T1000 (cell line): ENCODE measurements at places on chromosomes 3 and 15.

- no peak for DNase-seq
These were observed 17.0 kb downstream of the ACAP2 start for GRCh38 chr3:195425849-195426248.

GRCh38 chr3:27228805-27229204 is 140.4 kb downstream of the NEK10 start:
- no peak for DNase-seq

GRCh38 chr3:141067206-141067974 is 16.2 kb downstream of the SPSB4 start:
- no peak for DNase-seq

DNA sequence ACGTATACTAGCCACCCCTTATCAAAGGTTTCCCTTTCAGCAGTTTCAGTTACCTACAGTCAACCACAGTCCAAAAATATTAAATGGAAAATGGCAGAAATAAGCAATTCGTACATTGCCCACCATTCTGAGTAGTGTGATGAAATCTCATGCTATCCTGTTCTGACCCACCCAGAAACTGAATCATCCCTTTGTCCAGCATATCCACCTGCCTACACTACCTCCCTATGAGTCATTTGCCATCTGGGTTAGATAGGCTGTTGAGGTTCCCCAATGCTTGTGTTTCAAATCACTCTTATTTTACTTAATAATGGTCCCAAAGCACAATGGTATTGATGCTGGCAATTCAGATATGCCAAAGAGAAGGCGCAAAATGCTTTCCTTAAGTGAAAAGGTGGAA is 15.3 kb upstream of the PHC3 start:
- no peak for DNase-seq

DNA sequence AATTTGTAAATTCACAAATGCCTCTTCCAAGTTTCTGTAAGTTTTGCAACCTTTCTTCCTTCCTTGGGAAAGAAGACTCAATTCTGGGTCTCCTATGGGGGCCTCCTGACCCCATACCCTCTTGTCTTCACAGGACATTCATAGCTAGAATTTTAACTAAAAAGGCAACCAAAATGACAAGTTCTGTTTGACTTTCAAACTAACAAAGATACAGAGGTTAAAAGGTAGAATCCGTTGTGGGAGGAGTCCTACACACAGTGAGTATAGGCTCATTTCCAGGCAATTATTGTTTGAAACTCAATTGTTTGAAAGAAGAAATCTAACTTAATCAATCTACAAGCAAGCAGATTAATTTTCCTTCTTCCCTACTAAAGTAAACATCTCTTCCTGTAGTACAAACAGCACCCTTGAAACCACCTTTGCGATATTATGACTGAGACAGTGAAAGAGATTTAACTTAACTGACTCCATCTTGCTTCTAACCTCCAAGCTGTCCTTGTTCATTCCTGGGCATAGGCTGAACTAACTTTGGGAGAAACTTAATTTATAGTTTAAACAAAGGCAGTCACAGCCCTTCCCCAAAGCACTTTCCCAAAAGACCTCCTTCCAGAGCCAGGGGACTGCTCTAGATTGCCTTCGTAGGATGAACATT is 14.4 kb upstream of the TNFSF10 start:
- no peak for DNase-seq

DNA sequence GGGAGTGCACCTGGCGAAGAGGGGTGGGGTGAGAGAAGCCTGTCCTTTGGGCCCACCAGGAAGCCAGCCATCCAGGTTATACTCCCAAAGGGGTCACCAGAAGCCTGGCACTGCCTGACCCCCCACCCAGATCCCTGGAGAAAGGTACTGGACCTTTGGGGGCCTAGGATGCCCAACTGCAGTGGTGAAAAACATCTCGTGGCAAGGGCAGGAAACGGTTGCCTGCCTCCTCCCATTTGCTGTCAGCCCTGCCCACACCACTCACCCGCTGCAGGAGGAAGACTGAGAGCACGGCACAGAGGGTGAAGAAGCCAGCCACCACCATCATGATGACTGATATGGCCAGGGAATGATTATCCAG is 2.2 kb upstream of the ULK3 start:
- no peak for DNase-seq

GRCh38 chr15:28783873-28784272 is 64.6 kb downstream of the GOLGA6L7 start:
- DNase-seq: no peak

GRCh38 chr3:193637831-193638230 is 44.8 kb downstream of the OPA1 start:
- no peak for DNase-seq

- DNase-seq: peak; percentile 37
These were observed 770.6 kb upstream of the NR2F2 start for GRCh38 chr15:95559875-95560394.

- no peak for DNase-seq
These were observed 1147.6 kb downstream of the IGSF11 start for GRCh38 chr3:117887031-117887430.

- DNase-seq: no peak
These were observed 519 bp downstream of the LYSMD2 start for GRCh38 chr15:51736751-51737521.

GRCh38 chr3:48402907-48403306 is 27.0 kb downstream of the PLXNB1 start:
- DNase-seq: no peak

DNA sequence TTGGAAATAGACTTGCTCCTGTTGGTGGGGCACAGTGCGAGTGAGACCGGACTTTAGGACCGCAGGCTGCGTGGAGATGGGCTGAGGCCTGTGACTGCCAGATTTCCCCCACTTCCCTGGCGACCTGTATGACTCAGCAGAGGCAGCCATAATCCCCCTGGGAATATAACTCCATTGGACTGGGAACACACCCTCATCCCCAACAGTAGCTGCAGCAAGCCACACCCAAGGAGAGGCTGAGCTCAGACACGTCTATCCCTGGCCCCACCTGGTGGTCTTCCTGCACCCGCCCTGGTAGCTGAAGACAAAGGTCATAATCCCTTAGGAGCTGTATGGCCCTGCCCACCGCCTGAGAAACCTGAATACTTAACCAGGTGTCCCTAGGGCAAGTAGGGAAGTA is 42.6 kb downstream of the DZIP1L start:
- DNase-seq: peak; percentile 1

- no peak for DNase-seq
These were observed 282.5 kb upstream of the THBS1 start for GRCh38 chr15:39298271-39298962.

DNA sequence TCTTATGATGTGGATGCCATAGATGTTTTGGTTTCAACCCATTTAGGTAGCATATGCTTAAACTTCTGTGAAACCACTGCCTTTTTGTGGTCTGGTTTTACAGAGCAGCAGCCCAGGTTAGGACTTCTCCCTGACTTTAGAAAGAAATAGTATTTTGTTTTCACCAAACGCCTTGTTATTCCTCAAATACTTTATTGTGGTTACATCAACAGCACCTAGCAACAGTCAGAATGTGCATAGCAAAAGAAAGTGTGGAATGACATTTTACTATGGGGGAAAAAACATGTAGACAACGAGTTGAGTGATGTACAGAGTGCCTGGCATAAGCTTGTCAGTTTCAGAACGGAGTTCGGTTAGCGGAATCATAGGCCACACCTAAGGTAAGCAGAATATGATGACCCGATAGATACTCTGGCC is 159.2 kb downstream of the TPRG1 start:
- DNase-seq: no peak

GRCh38 chr3:50338965-50339364 is 1.7 kb downstream of the RASSF1 start:
- DNase-seq: no peak

DNA sequence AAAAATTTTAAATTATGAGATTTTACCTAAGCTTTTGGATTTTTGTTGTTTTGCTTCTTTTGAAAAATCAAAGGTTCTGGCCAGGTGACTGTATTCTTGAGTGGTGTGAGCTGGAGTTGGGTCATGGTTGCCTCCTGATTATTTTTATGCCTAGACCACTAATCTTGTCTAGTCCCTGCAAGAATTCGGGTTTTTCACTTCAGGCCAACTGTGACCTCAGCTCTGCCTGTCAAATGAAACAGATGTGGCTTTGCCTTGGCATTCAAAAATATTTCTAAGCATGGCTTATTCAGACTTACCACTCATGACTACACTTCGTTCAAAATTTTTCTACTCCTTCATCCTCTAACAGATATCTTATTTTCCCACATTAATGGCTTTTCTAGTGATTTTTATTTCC is 25.4 kb upstream of the CDV3 start:
- DNase-seq: no peak

GRCh38 chr3:47746264-47746663 is 35.4 kb downstream of the SMARCC1 start:
- no peak for DNase-seq

GRCh38 chr3:177820683-177821316 is 623.5 kb upstream of the TBL1XR1 start:
- no peak for DNase-seq

- no peak for DNase-seq
These were observed 30.5 kb downstream of the ATP2B2 start for GRCh38 chr3:10474847-10475246.

DNA sequence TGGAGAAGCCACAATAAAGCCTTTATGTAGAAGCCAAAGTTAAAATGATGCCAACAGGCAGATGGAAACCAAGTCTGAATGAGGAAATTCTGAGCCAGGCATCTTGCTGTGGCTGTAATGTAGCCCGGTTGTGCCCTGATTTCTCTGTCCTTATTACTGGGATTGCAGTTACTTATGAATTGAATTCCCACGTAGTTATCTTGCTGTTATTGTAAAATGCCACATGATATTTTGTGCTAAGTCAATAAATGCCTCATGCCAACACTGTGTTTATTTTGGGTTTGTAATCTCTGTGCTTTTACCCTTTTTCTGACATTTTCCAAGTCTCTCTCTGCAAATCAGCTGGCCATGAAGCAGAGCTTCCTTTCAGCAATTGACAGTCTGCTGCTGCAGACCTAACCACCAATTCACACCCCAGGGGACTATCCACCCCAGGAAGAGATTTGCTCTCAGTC is 486.1 kb upstream of the GOLIM4 start:
- DNase-seq: no peak

DNA sequence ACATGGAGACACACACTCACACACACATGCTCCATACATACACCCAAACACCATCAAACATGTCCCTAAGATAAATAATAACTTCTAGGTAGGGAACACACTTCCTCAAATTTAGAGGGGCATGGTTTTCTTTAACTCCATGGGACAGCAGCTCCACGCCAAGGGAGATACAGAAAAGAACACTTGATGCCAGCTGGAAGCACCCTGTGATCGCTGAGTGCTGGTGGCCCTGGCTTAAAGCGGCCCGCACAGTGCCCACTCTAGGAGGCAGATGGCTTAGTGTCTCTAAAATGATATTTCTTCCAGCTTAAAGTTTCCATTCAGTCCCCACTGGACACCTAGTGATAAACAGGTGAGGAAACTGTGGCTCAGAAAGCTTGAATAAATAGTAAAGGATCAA is 232.9 kb downstream of the UACA start:
- DNase-seq: no peak

GRCh38 chr3:139933766-139934165 is 1.2 kb upstream of the CLSTN2 start:
- DNase-seq: no peak

GRCh38 chr3:49812916-49813496 is 747 bp downstream of the UBA7 start:
- DNase-seq: no peak

GRCh38 chr3:184836090-184836822 is 24.3 kb downstream of the VPS8 start:
- no peak for DNase-seq

DNA sequence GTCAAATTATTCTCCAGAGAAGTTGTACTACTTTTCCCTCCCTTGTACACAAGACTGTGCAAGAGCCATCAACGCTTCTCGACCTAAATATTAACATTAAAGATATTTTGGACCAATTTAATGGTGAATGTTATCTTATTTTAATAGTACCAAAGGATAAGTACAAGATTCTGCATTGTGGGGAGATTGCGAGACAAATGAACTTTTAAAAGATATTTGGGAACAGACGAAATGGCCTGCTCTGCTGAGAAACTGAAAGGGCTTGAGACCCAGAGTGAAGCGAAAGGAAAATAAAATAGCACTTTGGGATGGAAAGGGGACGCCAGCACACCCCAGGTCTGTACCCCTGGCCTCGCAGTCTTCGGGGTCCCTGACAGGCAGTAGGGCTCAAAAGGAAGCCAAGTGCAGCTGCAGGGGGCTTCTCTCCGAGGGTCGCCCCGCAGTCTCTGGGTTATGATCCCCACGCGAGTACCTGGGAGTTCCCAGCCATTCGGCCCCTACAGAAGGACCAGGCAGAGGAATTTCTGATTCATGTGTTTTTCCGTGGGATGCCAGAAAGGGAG is 97.6 kb upstream of the VGLL3 start:
- no peak for DNase-seq

DNA sequence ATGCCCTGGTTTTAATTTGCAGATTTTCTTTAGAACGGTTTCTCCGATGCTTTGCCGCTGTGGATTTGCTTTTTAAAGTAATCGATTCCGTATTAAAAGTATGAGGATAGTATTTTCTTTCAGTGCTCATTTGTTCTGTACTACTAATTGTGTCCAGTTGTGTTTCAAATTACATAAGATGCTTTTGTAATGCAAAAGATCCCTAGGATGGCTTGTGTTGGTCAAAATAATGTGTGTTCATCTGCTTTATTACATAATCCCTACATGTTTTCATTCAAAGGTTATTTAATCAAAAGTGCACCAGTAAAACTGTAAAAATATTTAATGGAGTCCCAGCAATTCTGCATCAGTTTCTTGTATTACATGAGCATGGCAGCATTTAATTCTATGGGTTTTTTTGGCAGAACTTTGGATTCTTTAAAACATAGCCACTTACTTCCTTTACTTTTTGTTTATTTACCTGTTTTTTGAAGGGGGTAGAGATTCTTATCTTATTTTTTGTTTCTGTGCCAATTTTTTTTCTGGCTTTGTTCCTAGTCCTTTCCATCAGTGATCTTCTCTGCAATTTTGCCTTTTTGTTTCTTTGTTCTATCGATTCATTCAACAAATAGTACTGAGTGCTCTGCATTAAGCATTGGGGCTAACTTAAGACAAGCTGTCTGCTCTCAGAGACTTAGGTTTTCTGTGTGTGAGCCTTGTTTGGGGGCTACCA is 352.8 kb downstream of the LRTM1 start:
- no peak for DNase-seq

DNA sequence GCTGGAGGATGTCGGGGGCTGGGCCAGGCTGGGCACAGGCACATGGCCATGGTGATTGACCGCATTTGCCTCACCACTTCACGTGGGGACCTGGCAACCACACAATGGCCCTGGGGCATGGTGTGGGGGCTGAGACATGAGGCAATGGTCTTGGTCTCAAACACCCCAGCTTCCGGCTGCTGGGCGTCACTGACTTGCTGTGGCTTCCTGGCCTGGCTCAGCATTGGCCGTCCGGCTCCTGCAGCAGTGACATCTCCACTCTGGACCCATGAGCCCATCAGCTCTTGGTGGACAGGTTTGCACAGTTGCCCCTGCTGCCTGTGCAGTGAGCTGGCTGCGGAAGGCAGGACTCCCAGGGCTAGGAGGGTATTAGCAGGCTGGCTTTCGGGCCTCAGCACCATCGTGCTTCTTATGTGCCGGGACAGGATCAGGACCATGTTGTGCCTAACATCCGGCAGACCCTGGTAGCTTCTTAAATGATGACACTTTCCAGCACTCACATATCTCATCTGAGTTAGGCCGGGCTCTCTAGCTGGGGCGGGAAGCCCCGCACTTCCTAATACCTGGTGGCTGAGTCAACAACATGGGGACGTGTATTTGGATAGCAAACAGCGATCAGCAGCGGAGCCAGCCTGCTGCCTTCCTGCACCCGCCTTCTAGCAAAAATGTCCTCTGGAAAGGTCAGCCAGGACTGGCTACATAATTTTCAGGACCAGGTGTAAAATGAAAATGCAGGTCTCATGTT is 34.1 kb downstream of the ZNF710 start:
- no peak for DNase-seq

- DNase-seq: no peak
These were observed 25.5 kb upstream of the PRR23E start for GRCh38 chr3:127167315-127168043.
